Uterus (tissue), 4 donors: ENCODE measurements at places on chromosomes 7 and 10. TPM values are rescaled to one million over a fixed set of nuclear protein-coding genes. Genes with fewer than 3 reads are reported as not detected.
A peak's percentile ranks its signal among the peaks of the same experiment; 100 is the strongest.

DNA sequence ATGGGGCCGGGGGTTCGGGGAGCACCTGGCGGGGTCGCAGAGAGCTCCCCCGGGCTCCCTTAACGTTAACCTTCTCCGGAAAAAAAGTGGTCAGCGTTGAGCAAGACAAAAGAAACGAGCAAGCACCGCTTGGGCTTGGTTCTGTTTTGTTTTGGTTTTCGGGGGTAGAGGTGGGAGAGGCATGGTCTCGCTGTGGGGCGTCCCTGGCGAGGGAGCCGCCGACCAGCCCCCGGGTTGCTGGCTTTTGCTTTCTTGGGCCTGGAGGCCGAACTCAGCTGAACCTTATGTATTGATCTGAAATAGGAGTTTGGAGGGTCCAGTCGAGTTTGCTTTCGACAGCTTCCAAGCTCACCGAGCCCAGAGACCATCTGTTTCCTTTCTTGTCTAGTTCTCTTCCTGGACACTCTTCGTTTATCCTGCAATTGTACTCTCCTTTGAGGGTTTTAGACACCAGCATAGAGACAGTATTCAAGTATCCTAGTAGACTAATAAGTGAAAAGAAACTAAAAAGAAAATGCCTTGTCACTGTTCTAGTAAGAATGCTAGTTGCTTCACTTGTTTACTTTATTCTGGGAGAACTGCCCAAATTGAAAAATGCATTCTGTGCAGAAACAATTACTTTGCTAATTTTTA lies 980 bp downstream of the FHIP2A start:
- DNase-seq: peak; percentile 36

DNA sequence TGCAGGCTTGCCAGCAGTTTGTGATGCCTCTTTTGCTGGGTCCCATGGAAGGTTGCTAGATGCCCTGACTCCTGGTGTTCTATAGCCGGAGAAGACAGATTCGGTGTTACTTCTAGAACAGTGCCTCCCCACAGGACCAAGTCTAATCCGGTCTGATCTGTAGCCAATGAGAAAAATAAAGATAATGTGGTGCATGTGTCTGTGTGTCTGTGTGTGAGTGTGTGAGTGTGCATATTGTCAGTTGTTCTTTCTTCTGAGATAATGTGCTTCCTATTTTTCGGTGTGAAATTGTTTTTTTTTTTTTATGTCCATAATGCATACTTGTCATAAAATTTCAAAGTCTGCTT lies 29.7 kb upstream of the ZNRF2 start:
- DNase-seq: no peak

The GRID2IP gene
- total RNA-seq: not detected

GRCh38 chr7:18521945-18522566 lies 26.5 kb downstream of the HDAC9 start:
- no peak for DNase-seq

The CDK1 gene
- 98.9 TPM for total RNA-seq

- DNase-seq: no peak
Observed at GRCh38 chr7:88789480-88790064, 6.0 kb downstream of the TEX47 start.

GRCh38 chr7:23396222-23397015 lies 73.9 kb downstream of the IGF2BP3 start:
- DNase-seq: no peak

DNA sequence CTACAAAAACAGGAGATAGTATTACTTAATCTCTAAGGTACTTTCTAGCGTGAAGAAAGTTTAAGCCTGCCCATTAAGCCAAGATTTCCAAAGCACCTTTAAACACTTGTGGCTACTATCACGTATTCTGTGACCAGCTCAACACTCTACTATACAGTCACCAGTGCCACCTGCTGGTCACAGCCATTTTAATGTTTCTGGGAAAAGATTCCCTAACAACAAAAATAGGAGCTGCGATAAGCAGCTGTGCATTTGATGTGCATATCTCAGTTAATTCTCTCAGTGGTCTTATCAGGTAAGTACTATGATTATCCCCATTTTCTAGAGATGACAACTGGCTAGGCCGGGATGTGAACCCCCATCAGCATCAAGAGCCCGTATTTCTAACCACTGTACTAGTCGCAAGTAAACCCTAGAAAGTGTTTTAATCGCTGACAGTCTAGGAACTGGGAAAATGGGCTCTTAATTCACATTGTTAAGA lies 860 bp downstream of the SEC31B start:
- no peak for DNase-seq

The EBF3 gene
- 10.7 TPM for total RNA-seq
